ENCODE measurements at places on chromosomes 2 and 18.

GRCh38 chr2:223925106-223925505 is 20.0 kb downstream of the WDFY1 start:
- no peak for DNase-seq

- DNase-seq: no peak
These were observed 32.1 kb downstream of the CCDC141 start for GRCh38 chr2:179017773-179018357.

DNA sequence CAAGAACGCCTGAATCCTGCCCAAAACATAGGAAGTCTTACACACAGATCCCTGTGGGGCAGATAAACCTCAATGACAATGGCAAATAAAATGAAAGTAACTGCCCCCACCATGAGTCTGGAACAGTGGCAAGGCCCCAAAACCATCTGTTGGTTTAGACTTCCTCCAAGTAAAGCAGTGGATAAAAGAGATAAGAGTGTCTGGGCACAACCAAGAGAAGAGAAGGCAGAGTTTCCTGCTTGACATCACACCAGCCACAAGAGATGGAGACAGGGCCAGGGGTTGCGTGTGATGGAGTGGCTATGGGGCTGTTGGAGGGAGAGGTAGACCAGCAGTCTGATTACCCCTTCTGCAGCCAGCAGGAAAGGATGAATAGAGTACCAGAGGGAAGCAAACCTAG is 212.1 kb upstream of the POU3F3 start:
- DNase-seq: no peak

GRCh38 chr18:7601936-7602335 is 34.8 kb downstream of the PTPRM start:
- no peak for DNase-seq

DNA sequence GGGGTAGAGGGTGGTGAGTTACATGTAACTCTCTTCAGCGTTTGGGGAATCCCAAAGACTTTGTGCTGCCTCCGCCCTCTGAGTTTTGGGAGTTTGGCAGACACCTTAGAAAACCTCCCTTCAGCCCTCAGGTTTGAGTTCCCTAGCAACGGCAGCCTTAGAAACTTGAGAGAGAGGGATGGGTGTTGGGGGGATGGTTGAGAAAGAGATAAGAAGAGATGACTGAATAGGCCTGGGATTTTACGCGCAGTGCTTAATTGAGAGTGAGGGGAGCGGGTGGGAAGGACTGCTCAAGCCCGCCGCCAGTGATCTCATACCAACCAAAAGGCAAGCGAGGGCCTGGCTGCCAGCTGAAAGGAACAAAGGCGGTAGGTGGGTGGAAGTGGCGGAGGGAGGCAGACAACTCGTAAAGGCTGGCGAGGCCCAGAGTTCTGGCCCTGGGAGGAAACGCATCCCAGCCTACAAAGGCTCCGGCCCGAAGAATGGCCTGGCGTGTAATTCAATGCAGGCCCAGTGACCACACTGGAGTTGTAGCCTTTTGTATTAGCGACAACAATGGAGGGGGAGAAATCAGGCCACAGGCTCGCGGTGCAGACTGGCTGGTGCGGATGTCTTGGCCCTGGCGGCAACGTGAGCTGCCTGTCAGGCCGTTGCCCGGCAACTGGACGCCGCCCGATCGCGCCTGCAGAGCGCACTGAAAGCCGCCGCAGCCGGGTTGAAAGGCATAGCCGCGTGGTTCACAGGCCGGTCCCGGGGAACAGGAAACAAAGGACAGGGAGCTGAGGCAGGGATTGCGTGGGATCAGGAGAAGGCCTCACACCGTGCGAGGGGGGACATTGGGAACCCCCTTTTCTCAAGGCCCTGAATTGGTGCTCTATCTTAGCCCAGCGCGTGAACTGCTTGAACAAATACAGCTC is 39.9 kb upstream of the DARS1 start:
- DNase-seq: peak; percentile 20

- DNase-seq: no peak
These were observed 13.2 kb downstream of the CNNM4 start for GRCh38 chr2:96773922-96774321.

DNA sequence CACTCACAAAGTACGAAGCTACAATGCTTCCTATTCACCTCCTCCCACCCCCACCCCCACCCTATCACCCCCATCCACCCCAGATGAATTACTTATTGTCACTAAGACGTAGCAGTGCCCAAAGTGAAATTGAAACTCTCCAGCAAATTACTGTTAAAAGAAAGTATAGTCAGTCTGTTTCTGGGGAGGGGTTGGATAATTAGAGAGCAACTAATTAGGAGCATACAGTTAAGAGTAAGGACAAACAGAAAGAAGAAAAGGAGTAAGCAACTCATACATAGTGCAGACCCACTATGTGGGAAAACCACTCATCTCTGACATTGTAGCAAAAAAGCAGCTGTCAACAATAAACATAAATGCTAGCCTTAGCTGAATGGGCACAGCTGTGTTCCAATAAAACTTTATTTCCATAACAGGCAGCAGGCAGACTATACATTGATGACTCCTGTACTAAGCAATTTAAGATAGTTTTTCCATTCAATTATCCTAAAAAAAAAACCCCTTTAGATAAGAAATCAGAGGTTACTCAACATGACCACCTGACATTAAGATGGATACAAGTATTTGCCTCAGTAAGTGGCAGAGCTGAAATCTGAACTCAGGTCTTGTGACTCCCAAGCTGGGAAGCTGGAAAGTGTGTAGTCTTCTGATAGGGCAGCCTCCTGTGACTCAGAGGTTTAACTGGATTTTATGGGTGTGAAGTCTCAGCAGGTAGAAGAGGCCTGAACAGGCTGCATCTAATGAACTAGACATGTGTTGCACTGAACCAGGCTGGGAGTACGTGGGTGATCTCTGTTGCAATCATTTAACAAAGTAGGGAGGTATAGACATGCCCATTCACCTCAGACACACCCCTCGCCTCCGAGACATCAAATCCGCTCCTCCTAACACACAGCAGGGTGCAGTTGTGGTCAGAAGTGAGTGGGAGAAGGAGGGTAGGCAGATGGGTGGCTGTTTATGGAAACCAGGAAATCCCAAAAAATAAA is 171.8 kb upstream of the KLF7 start:
- DNase-seq: no peak

DNA sequence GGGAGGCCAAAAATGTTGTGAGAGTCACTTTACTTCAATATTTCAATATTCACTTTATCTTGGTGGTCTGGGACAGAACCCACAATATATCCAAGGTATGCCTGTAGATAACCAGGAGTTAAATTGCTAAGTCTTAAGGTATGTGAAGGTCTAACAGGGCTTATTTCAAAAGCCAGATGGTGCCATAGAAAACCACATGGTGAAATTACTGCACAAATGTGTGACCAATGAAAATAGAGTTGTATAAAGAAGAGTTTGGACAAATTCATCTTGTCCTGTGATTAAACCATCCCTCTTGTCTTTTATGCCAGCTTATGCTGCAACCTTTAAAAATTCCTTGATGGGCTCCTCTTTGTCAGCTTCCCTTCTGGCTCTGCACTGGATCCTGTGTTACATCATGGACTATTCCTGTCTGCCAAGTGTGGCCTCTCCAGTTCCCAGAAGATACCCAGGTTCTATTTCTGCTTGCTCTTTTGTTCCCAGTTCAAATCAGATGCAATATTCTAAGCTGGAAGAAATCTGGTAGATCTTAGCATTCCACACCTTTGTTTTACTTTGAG is 46.8 kb downstream of the ANTXR1 start:
- no peak for DNase-seq

DNA sequence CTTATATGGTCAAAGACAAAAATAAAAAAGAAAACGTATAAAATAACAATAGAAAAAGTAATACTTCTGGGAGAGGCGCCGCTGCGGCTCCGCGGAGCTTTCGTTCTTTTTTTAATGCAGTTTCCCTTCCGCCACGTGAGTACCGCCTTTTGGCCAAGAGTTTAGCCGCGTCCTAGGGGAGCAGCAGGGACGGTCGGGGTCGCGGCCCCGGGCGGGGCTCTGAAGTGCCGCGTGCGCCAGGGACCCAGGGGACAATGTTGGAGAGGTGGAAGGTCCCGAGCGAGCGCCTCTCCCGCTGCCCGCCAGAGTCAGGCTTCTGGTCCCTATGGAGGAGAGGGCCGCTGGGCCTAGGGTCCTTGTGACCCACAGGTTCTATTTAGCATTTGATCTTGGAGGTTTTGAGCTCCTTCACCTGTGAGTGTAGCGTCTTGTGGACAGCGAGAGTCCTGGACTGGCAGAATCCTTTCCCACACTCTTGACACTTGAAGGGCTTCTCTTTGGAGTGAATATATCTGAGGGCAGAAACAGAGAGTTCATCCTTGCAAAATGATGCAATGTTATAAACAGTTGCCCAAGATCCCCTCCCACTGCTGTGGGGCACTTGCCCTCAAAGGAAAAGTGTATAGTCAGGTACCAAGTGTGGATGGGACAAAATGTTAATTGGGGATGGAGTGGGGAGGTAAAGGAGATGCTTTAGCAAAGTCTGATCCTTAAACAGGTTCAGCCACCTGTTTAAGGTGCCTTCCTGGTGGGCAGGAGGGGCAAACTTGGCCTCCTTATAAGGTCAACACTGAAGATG is 6.3 kb downstream of the OSR1 start:
- DNase-seq: no peak

Data from stimulated activated CD4-positive, alpha-beta T cell treated with anti-CD3 and anti-CD28 coated beads, Interleukin-12 subunit alpha, Interleukin-12 subunit beta, amount 100 ng/mL, for 24 hours (primary cell).